ENCODE measurements at places on chromosomes 3 and 15. TPM values are rescaled to one million over a fixed set of nuclear protein-coding genes. Genes with fewer than 3 reads are reported as not detected.

The CCR2 gene
- not detected for total RNA-seq

The PGBD4 gene
- 1.5 TPM for total RNA-seq

The NAA50 gene
- 192 TPM for total RNA-seq

The COL6A5 gene
- not detected for total RNA-seq

The DNAJC19 gene
- total RNA-seq, result 25.1 TPM

The C3orf33 gene
- 6.7 TPM for total RNA-seq

The CACNA2D2 gene
- 0.42 TPM for total RNA-seq

The SYNM gene
- total RNA-seq, result 35.6 TPM

The C15orf39 gene
- 29.1 TPM for total RNA-seq

The MYO5C gene
- total RNA-seq, result 5.4 TPM

The PLCB2 gene
- 1.3 TPM for total RNA-seq

The CELSR3 gene
- 4.4 TPM for total RNA-seq

The THRB gene
- total RNA-seq, result 1.8 TPM

The ASB14 gene
- not detected for total RNA-seq

The ROBO1 gene
- total RNA-seq, result 14.8 TPM

The IL5RA gene
- not detected for total RNA-seq

The CCR4 gene
- 0.05 TPM for total RNA-seq

The PLA2G4F gene
- not detected for total RNA-seq

The ITGA11 gene
- total RNA-seq, result 2.9 TPM

The PARP15 gene
- not detected for total RNA-seq

The MASP1 gene
- 0.06 TPM for total RNA-seq

The CCR9 gene
- total RNA-seq, result not detected

The DET1 gene
- total RNA-seq, result 6.2 TPM

The FANCD2OS gene
- not detected for total RNA-seq

The CACNA2D3 gene
- total RNA-seq, result 0.05 TPM

The DAZL gene
- not detected for total RNA-seq

The PLS1 gene
- total RNA-seq, result 17.6 TPM

The LINGO1 gene
- total RNA-seq, result 8.4 TPM

The KBTBD13 gene
- 0.02 TPM for total RNA-seq

The SLCO3A1 gene
- total RNA-seq, result 28.6 TPM

The C3orf85 gene
- not detected for total RNA-seq
